ENCODE measurements at places on chromosomes 4 and X.

DNA sequence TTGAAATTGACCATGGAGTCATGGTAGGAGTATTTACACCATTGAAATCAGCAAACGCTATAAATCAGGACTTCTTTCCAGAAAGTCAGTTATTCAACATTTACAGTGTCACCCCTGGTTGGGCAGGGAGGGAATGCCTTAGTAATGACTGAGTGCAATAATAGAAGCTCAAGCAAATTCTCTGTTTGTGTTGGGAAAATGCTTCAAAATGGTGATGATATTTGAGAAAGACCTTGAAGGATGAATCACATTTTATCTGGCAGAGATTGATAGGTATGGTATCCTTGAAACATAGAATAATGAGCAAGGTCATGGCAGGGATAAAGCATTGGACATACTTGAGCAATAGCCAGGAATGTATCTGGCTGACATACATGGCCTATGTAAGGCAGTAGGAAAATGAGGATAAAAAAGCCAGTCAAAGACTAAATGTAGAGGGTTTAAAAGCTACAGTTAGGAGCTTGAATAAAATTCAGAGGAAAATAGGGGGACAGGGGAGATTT lies 248.7 kb downstream of the FMR1NB start:
- no peak for DNase-seq

GRCh38 chr4:69563424-69563823 lies 67.7 kb upstream of the UGT2B4 start:
- DNase-seq: no peak

GRCh38 chrX:46628460-46629371 lies 55.2 kb downstream of the CHST7 start:
- DNase-seq: no peak

- DNase-seq: peak; percentile 1
Measured at GRCh38 chr4:145557720-145558119, 61.5 kb upstream of the MMAA start.

DNA sequence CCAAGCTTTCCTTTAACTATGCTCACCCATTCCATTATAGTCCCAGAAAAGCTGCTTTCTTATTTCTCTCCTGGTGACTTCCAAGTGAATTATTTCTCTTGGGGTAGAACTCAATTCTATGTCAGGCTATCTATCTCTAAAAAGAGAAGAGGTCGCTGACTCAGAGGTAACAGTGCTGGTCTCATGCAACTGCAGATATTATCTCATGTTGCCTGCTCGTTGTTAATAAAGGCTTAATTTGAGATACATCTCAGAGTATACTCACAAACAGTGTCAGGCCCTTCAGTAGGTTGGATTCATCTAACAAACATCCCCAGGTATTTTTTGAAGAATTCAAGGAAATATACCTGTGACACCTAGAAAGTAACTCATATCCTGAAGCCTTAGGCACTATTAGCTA lies 2.7 kb downstream of the TMEM154 start:
- no peak for DNase-seq

DNA sequence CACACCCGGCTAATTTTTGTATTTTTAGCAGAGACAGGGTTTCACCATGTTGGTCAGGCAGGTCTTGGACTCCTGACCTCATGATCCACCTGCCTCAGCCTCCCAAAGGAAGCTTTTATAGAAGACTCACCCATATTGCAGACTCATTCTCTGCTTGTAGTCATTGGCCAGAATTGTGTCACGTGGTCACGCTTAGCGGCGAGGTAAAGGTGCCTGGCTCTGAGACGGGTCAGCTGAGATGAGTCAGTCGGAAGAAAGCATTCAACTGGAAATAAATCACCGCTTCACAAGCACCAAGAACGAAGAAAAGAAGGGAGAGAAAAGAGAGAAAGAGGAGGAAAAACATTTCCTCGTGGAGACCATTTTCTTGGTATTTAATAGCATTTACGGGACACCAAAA lies 218.8 kb upstream of the NOCT start:
- DNase-seq: no peak

DNA sequence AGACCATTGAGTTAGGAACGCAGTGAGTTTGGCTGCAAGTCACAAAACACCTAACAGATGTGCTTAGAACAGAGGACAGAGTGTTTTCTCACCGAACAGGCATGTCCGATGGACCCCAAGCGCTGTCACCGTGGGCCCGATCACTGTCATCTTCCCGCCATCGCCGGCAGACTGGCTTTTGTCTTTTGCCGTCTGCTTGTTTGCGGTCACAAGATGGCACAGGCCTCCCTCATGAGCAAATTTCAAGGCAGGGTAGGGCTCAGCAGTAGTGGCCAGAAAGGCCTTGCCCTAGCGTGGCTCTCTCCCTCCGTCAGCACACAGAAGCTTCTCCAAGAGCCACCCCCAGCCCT lies 21.4 kb upstream of the MRFAP1 start:
- DNase-seq: no peak

GRCh38 chr4:10504570-10505179 lies 47.4 kb upstream of the ZNF518B start:
- DNase-seq: no peak

DNA sequence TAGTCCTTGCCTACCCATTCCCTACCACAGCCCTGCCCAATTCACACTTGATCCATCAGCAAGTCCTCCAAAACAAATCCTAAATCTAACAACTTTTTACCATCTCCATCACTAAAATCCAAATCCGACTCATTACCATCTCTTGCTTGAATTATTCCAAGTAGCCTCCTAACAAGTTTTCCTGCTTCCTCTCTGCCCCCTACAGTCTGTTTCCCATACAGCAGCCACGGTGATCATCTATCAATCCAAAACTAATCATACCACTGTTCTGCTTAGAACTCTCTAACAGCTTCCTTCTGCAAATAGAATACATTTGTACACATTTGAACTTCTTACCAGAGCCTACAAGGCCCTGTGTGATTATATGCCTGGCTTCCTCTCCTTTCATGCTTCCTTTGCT lies 133.0 kb downstream of the SHROOM4 start:
- no peak for DNase-seq

GRCh38 chr4:147860960-147861359 lies 129.1 kb downstream of the ARHGAP10 start:
- DNase-seq: no peak

- no peak for DNase-seq
Measured at GRCh38 chrX:13764765-13765164, 30.2 kb downstream of the OFD1 start.

GRCh38 chrX:46882266-46882665 lies 30.0 kb upstream of the JADE3 start:
- DNase-seq: no peak

GRCh38 chrX:119325456-119325855 lies 73.7 kb upstream of the SLC25A43 start:
- DNase-seq: no peak

DNA sequence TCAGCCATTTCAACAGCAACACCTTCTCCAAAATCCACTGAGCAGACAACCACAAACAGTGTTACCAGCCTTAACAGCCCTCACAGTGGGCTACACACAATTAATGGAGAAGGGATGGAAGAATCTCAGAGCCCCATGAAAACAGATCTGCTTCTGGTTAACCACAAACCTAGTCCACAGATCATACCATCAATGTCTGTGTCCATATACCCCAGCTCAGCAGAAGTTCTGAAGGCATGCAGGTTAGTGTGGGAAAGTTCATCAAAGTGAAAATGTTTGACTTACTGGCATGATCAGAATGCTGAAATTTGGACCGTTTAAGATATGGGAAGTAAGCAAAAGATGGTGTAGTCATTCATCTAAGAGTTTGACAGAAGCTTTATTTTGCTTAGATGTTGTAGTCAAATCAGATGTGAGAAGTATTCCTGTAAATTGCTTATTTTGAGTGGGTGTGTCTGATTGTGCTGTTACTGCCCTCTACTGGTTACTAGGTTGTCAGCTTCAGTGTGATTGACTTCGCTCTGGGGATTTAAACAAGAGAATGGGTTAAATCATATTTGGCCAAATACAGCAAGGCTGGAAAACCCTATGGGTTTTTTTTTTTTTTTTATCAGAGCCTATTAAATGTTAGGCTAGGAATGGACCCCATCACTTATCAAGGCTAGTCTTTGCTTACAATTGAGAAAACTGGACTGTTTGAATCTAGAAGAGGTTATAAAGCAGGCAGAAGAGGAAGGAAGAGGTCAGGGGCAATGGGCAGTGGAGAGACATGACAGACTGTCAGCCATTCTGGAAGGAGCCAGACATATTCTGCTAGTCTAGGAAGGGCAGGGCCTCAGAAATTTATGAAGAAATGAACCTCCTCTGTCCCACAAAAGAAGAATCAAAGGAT lies 130.3 kb downstream of the DIPK2B start:
- DNase-seq: peak; percentile 0

GRCh38 chr4:133145758-133146573 lies 3.1 kb upstream of the PCDH10 start:
- no peak for DNase-seq

- DNase-seq: no peak
Measured at GRCh38 chr4:53855581-53856250, 208.7 kb downstream of the CHIC2 start.

- no peak for DNase-seq
Measured at GRCh38 chrX:15674514-15674840, 9.9 kb upstream of the CLTRN start.

DNA sequence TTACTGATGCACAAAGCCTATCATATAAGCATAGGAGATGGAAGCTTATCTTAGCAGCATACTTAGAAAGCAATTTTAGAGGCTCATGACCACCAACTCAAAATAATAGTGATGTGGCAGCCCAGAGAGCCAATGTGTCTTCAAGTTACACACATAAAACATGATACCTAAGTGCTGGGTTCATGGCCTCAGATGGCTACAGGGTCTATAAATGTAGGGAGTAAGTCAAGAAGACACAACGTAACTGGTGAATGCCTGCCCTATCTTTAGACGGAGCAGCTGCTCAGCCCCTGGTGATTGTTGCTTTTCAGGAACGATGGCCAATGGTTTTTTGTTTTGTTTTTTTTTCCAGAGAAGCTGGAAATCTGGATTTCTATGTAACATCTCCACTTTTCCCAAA lies 42.8 kb downstream of the RNF150 start:
- no peak for DNase-seq

- no peak for DNase-seq
Measured at GRCh38 chr4:47315346-47315745, 148.2 kb downstream of the COMMD8 start.

DNA sequence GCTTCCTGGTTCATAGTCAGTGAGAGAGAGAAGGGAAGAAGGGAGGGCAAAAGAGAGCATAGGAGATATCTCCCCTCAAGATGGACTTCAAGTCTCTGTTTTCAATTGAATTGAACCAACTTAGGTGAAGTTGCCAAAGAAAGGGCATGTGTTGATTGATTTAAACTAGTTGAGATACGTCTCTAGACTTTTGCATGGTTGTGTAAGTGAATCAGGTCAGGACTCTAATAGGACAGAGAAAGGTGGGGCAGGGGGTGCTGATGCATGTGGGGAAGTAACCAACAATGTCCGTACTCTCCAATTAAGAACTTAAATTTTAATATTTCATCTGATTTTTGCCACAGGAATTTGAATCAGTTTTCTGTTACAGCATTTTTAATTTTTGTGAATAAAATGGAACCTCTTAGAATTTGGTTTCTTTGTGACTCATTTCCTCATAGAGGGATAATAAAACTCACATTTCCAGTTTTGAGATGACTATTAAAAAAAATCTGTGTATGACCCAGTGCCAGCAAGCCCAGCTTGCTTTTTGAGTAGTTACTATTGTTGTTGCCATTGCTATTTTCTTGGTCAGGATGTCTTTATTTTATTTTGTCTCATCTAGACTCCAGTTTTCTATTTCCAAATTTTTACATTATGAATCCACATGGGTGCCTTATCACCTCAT lies 37.3 kb downstream of the SLIT2 start:
- no peak for DNase-seq

DNA sequence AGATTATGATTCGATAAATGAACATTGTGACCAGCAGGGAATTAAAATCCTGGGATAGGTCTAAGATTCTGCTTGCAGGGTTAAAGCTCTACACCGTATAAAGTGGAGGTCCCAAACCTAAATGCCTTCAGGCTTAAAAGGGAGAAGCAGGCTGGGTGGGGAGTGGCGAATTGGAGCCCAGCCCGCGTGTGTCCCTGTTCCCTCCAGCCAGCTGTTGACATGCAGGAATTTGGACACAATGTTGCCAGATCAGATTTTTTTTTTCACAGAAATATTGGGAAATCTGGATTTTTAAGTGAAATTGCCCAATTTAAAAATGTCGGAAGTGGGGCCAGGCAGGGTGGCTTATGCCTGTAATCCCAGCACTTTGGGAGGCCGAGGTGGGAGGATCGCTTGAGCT lies 60.5 kb downstream of the ELF4 start:
- DNase-seq: no peak

DNA sequence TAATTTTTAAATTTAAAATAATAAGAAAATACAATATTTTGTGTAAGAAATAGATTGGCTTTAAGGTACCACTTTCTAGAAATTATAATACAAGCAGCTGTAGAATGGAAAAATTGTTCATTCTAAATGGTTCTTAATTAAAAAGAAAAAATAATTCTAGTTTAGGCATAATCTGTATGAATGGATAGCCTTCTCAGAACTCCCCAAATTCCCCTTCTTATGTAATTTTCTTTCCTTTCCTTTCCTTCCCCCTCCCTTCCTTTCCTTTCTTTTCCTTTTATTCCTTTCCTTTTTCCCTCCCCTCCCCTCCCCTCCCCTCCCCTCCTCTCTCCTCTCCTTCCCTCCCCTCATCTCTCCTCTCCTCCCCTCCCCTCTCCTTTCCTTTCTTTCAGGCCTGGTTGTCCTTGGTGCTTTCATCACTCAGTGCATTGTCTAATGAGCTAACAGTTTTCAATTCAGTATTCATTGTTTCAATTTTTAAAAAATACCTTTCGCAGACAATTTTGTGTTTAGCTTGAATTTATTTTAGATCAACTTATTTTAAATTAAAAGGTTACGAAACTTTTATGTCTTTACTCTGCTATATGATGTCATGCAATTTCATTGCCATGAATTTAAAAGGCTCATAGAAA lies 28.8 kb downstream of the LRIT3 start:
- DNase-seq: no peak

DNA sequence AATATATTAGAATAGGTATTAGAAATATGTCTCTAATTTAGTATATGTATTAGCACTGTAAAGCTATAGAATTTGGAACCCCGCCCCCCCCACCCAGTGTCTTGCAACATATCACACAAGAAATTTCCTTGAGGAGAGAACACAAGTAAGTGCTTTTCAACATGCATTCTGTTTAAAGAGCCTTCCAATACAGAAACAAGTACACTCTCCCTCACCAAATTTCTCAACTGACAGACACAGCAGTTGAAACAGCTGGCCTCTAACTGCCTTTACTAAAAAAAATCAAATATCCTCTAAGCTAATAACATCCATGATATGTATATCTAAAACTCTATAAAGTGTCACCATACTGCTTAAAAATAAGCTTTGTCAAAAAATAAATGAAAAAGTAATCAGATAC lies 12.4 kb downstream of the CAMK2D start:
- no peak for DNase-seq
